Placental epithelial cell (primary cell): ENCODE measurements at places on chromosomes 7 and 10. TPM values are rescaled to one million over a fixed set of nuclear protein-coding genes. Genes with fewer than 3 reads are reported as not detected.

The AMZ1 gene
- total RNA-seq, result 11.0 and 16.2 TPM in 2 replicates

The PHYHIPL gene
- not detected in 2 replicates for total RNA-seq

The C7orf57 gene
- total RNA-seq, result 0.11 and 0.39 TPM in 2 replicates

The GIMAP7 gene
- total RNA-seq, result not detected in 2 replicates

The TLL2 gene
- total RNA-seq, result under 0.01 TPM in 1 of 2 replicates, not detected in the other
